ENCODE measurements at places on chromosomes 7 and 10.

- no peak for DNase-seq
Measured at GRCh38 chr10:109861081-109861480, 62.2 kb downstream of the XPNPEP1 start.

DNA sequence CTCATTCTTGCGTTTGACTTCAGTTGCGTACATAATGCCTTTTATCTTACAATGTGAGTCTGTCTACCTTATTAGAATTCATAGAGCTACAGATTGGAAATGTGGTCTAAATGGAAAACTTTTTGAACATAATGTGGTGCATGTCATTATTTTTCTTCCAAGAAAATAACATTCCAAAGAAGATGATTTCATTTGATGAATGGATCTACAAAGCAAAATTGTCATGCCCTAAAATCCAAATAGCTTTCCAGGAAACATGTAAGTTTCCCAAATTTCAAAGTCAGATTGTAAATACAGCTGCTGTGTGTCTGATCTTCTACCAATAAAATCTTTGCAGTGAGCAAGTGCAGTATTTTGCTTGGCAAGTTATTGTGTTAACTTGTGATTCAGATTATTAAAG, 101.8 kb upstream of the FZD8 start:
- DNase-seq: no peak

DNA sequence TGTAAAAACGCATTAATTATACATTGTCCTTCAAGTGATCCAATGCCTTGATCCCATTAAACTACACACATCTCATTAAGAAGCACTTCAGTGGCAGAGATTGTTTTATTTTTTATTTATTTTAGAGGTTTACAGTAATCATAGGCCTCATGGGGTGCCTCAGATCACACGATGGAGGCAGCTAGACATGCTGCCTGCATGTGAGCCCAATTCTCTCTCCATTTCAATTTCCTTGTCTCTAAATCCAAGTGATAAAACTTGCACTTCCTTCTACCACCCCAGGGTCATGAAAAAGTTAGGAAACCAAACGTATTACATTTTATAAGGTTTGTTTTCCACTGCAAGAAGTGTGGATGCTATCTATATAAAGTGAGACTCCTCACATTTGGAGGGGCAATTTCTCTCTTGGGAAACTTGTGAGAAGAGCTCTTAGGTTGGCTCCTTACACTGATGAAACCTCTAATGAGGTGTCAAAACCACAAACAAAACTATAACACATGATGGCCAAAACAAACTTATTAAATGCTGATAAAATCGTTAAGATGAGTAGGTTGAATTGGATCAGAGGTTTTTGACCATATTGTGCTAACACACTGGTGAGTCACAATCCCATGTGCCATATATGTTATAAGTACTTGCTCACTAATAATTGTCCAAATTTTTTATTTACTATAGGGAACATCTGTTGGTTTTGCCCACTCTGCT, 22.3 kb upstream of the XPNPEP1 start:
- DNase-seq: no peak

DNA sequence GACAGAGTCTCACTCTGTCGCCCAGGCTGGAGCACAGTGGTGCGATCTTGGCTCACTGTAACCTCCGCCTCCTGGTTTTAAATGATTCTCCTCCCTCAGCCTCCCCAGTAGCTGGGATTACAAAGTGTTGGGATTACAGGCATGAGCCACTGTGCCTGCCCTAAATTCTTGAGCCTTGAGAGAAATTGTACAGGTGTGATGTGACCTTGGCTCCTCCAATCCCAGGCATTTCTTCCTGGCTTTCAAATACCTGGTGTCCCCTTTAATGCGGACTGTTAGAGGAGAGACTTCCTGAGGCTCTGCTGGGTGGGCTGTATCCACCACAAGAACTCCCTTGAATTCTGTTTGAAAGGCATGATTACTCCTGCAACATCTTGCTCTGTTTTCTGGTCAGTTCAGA, 15.0 kb downstream of the MORN4 start:
- DNase-seq: no peak

GRCh38 chr7:18128846-18129245, 101.2 kb upstream of the PRPS1L1 start:
- DNase-seq: no peak

- no peak for DNase-seq
Measured at GRCh38 chr10:66183028-66183427, 742.8 kb upstream of the LRRTM3 start.

GRCh38 chr7:136163340-136163801, 186.2 kb upstream of the MTPN start:
- DNase-seq: no peak

DNA sequence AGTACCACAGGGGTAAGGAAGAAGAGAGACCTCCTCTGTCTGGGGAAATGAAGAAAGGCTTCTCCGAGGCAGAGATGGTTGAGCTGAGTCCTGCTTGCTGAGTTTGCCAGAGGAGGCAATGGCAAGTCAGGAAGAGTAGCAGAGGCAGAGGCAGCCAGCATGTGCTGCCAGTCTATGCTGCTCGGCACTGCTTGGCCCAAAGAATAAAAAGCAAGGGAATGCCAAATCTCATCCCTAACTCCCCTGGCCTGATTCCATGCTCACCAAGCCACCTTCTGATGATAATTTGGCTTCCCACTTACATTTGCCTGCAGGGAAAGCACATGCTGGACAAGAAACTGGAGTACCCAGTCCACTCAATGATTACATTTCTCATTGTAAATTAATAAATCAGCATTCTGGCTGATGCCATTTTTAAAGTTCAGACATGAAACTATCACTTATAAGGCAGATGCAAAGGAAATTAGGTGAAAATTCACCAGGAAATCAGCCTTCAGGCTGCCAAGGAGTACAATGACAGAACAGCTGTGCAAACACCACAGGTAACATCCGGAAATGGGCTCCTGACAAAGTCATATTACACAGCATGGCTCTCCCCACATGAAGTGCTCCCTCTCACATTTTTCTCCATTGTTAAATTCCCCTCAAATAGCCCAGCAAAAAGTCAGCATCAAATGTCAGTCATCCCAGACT, 245.9 kb downstream of the MTERF1 start:
- no peak for DNase-seq

GRCh38 chr10:30788307-30788706, 158.8 kb upstream of the LYZL2 start:
- no peak for DNase-seq

DNA sequence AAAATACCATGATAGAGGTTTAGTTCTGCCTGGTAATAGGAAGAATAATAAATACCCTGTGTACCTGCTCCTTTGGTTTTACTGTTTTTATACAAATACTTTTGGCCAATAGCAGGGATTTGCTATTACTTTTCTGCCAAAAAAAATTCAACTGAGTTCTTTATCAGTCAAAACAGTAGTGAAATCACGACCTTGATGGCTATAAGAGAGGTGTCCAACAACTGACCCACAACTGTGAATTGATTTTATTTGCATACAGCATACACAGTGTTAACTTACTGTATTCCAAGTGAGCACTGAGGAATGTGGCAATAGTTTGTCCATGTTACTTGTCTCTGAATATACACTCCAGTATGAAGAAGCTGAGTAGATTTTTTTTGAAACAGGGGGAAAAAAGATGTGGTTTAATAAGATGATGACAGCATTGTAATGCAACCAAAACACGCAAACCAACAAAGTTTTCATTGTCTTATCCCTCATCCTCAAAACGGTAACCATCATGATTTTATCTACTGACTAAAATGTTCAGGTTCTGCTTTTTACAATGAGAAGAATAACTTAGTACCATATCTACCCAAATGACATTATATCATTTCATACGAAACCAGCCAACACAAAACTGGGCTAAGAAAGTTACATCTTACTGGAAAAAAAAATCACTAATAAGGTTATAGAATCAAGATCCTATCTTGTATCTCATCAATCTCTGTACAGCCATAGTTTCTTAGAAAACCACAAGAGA, 63.3 kb downstream of the GSAP start:
- DNase-seq: no peak

GRCh38 chr10:28800144-28800543, 122.8 kb downstream of the BAMBI start:
- no peak for DNase-seq

DNA sequence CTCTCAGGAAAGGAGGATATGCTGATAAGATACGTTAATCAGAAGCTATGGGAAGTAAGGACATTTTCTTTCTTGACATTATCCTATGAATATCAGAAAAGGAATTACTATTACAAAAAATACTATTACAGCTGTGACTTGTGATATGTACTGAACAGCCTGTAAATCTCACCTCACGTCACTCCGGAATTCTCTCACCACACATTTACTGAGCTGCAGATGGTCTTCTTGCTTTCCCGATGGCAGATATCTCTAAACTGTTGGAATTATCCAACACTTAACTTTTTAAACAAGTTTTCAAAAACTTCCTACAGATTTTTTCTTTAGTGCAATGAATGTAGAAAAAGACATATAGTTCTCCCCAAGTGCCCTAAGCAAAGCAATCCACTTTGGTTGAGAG, 313.4 kb downstream of the GPR37 start:
- no peak for DNase-seq

DNA sequence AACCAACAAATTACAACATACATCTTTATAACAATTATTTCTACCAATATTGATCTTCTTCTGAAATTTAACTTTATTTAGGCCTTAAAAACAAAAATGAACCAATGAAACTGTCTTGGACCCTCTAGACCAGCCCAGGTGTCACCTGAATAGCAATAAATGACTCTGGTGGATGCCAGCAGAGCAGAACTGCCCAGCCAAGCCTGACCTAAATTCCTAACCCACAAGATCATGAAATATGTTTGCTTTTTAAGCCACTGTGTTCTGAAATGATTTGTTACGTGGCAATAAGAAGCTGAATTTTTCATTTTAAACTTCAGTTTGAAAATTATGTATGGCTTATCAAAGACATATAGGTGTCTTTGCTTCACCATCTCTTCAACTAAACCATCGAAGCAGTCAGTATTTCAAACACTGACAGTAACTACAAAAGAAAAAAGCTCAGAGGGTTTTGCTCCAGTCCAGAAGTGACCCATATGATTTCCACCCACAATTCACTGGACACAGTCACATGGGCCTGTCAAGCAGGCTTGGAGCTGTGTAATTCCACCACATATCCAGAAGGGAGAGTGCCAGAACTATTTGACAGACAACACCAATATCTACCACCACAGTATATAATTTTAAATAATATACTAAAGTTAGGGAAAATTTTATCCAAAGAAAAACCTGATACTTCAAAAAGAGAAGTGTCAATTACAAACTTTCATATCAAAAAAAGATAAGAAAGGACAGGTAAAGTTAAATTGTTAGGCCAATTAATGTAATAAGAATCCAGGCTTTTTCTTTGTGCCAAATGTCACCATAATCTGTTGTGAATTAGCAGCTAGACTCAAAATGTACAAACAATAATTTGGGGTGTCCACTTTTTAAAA, 94.5 kb downstream of the KMT2C start:
- DNase-seq: no peak

GRCh38 chr10:106226142-106226541, 938.4 kb downstream of the SORCS1 start:
- DNase-seq: no peak

- DNase-seq: no peak
Measured at GRCh38 chr10:44477046-44477425, 92.1 kb upstream of the CXCL12 start.

GRCh38 chr7:134724606-134725005, 54.8 kb upstream of the CALD1 start:
- DNase-seq: no peak

- no peak for DNase-seq
Measured at GRCh38 chr10:74677951-74678350, 148.4 kb upstream of the KAT6B start.

- DNase-seq: no peak
Measured at GRCh38 chr10:103585011-103585405, 91.5 kb downstream of the NEURL1 start.

- no peak for DNase-seq
Measured at GRCh38 chr10:78727728-78728127, 341.0 kb upstream of the ZMIZ1 start.

DNA sequence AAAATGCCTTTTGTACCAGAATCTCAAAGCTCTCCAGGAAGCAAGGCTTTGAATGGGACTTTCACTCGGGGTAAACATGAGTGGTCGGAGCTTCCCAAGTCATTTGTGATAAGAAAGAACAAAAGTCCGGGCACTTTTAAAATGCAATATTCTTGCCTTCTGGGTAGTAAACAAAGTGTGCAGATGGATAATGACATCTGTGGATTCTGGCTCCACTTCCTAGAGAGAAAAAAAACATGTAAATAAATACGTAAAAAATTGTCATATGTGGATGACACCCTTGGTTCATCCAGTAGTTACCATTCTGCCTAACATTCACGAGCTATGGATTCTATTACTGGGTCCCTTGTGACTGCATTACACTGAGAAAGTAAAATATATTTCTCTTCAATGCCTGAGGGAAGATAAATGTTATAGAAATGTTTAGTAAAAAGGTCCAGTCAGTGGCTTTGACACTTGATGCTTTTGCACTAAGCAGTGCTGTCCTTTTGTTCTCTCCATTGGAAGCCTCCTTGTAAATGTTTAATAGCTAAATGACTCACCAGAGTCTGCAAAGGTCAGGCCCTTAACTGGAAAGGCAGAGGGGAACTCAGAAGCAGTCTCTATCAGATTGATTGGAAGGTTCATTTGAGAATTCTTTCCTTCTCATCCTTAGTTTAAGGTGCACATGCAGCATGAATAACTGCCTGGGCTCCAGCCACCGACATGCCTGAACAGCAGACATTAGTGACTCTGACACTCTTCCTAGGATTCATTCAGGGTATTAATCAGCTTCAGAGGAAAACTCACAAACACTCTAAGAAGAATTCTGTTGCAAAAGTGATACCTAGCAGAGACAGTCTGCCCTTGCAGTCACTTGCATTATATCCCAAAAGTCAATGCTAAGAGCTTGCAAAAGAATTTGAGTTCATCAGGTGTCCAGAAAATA, 11.7 kb upstream of the EDRF1 start:
- no peak for DNase-seq

GRCh38 chr7:11625669-11626068, 206.3 kb downstream of the THSD7A start:
- DNase-seq: no peak

DNA sequence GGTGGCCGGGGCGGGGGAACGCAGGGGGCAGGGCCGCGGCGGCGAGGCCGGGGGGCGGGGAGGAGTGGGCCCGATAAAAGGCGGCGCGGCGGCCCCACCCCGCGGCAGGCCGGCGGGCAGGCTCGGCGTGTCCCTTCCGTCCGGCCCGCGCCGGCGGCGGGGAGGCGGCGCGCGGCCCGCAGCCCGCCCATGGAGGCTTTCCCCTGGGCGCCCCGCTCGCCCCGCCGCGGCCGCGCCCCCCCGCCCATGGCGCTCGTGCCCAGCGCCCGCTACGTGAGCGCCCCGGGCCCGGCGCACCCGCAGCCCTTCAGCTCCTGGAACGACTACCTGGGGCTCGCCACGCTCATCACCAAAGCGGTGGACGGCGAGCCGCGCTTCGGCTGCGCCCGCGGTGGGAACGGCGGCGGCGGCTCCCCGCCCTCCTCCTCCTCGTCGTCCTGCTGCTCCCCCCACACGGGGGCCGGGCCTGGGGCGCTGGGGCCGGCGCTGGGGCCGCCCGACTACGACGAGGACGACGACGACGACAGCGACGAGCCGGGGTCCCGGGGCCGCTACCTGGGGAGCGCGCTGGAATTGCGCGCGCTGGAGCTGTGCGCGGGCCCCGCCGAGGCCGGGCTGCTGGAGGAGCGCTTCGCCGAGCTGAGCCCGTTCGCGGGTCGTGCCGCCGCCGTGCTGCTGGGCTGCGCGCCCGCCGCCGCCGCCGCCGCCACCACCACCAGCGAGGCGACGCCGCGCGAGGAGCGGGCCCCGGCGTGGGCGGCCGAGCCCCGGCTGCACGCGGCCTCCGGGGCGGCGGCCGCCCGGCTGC, at the start of gene NANOS1:
NANOS1 (plus strand) TSS at position 102 of the 808 bp plus-strand sequence; CDS start at position 190, 88 bp downstream.
- DNase-seq: no peak
